ENCODE measurements at places on chromosomes 4 and X.

DNA sequence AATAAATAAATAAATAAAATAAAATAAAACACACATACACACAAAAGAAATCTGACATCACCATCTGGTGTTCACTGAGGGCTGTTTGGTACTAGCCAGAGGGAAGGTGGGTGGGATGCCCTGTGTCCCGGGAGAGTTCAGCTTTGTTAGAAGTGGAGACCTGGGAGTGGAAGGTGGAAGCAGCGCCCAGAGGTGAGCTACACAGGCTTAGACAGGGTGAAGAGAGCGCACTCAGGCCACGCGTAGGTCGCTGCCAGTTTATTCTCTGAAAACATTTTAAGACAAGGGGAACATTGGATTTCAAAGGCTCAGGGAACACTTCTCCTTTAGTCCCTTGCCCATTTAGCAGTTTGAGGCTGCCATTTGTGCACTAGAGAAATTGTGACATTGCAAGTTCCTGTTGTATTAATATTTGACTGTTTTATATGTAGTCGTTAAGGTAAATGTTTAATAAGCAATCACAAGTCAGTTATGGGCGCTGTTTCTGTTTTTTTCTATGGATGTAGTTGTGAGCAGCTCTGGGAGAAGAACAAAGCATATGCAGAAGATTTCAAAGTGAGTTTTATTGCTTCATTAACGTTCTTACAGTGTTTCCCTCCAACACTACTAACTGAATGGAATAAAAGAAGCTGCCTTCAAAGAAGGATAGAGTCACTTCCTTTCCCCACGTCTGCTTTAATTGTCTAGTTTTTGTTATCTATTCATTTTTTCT lies 405.5 kb upstream of the NR3C2 start:
- DNase-seq: no peak

DNA sequence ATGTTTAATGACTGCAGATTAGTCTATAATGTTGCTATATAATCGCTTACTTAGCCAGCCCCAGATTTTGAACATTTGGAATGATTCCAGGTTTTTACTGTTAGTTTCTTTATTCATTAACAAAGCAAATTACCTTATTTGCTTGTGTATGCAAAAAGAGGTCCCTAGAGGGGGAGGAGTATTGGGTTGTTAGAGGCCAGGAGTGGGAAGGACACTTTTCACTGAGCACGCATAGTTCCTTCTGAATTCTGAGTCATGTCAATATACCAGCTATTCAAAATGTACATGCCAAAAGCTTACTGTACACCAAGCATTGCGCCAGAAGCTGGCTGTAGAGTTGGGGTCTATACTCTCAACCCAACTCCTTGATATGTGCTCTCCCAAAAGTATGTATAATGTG lies 5.1 kb upstream of the DGAT2L6 start:
- no peak for DNase-seq

DNA sequence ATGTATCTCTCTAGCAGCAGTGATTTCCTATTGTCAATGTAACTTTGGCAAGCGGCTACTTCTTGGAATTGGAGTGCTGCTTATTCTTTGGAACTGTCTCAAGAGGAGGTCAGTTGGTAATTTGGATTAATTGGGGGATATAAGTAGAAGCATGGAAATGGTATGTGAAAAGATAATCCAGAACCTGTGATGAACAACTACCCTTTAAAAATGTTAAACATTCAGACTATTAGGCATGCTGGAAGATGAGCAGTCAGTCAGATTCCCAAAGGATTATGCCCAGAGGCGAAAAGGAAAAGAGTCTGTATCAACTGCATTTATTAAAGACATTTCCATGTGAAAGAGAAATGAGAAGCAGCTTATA lies 62.5 kb downstream of the SEC24D start:
- DNase-seq: no peak

DNA sequence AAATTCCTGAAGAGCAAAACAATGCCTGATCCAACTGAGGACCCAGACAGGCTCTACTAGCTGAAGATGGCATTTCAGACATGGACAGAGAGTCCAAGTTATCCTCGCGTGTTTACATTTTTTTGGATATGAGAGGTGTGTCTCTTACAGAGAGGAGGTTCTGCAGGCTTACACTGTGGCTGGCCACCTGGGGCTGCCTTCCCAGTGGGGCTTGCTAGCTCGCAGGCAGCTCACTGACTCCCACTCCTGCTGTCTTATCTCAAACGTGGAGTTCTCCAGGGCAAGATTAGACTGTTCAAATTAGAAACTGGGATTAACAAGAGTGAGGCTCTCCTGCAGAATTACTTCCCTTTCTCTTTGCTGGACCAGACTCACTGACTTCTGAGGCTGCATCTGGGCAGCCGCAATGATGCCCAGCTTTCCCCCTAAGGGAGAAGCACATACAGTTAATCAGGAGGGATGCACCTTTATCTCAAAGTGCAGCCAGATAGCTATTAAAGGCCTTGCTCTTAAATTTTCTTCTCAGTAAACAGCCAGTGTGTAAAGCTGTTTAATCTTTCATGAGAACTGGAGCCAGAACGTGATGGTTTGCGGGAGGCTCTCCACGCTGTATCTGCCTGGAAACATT lies 123.0 kb downstream of the ENPP6 start:
- DNase-seq: no peak

DNA sequence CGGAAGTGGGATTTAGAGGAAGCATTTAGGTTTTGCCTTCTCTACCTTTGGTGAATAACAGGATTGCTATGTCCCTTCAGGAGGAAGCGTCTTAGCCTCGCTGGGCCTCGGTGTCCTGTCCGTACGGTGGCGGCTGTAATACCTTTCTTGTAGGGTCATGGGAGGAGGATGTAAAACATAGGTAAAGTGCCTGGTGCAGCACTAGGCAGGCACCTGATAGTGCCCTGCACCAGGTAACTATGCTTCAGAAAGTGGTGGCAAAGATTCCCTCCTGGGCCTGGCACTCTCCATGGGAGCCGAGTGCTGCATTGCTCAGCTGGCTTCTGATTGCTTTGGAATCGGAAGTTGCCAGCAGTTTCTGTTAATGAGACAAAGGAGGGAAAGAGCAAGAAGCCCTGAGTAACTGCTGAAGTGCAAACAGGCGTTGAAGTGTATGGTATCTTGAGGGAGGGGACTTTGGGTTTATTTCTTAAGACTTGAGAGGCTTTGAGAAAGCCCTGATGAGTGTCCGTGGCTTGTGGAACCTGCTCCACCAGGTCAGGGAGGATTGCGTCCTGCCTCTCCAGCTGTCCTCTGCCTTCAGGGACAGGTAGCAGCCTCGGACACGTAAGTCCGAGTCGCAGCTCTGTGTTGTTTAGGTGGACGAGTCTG lies 45.8 kb downstream of the TBC1D14 start:
- DNase-seq: no peak

DNA sequence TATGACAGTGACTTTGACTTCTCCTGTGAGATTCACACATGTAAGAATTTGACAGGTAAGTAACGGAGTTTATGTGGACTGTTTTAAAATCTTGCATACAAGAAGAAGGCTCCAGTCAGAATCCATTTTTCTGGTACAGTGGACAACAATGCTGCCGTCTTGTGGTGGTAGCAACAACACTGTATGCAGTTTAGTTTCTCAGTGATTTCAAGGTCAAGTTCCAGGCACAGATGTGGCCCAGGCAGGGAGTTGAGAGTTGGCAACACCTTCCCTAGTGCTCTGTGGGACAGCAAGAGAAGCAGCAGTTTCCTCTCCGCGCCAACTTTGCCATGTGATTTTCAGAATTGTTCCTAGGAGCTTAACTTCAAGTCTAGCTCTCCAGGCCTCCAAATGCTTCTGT lies 56.0 kb upstream of the STPG2 start:
- no peak for DNase-seq

DNA sequence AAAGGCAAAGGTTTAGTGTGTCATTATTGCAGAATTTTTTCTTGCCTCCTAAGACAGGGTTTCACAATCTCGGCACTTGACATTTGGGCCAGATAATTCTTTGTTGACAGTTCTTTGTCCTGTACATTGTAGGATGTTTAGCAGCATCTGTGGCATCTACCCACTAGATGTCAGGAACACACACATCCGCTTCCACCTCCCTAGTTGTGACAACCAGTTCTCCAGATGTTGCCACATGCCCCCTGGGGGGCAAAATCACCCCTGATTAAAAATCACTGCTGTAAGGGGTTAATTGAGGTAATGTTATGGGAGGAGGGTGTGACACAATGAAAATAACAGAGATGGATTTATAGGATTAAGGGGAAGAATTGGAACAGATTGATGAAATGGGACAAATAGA lies 75.3 kb downstream of the HMGB2 start:
- no peak for DNase-seq

DNA sequence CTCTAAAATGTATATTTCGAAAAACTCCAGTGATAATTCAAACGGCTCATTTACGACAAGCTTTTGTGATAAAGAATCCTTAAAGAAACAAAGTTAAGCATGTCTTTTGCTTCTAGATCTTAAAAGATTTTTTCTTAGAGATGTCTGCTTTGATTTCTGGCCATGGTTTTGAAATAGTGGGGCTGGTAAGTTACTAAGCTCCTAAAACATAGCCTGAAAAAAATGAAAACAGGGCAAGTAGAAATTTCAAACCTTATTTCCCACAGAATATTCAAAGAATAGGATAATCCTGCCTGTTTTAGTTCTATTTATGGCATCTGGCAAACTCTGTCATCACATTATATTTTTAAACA lies 318.3 kb downstream of the ARHGAP24 start:
- no peak for DNase-seq

GRCh38 chr4:93761286-93761685 lies 67.3 kb upstream of the ATOH1 start:
- DNase-seq: no peak

DNA sequence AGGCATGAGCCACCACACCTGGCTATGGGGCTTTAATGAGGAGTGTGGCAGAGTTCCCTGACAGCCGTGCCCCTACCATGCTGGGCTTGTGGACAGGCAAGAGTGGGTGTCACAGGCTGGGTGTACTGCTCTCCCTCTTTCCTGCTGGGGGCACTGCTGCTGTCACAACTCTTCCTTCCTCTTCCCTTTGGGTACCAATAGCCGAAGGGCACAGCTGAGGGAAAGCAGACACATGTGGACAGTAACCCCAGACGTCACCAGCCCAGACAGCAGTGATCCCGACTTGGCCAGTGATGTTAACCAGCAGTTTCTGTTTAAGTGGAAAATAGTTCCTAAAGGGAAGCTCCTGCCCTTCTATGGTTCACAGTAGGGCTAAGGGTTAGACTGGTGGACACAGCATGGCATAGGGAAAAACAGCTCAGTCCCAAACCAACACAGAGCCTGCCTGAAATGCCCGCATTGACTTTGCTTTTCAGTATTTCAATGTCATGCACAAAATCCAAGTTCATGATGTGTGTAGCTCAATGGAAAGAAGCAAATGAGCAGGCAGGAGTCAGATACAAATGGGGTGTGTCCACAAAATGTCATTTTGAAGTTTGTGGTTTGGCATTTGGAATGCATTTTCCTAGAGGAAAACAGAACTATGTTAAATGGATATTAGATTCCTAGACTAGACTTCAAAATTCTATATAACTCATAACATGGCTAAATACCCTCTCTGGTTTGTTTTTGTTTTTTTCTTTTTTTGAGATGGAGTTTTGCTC lies 24.9 kb upstream of the DDX3X start:
- no peak for DNase-seq

DNA sequence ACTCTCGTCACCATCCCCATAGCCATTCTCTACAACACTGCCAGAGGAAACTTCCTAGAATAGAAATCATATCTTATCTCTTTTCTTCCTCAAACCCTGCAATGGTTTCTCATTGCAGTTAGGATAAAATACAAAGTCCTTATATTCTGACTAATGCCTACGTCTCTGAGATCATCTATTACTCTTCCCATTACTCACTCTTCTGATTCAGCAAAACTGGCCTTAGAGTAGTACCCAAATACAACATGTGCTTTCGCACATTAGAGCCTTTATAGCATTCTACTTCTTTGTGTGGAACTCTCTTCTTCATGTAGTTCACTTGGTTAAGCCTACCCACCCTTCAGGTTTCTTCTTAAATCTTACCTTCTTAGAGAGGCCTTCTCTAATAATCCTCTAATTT lies 28.0 kb downstream of the LHFPL1 start:
- DNase-seq: no peak
